GM23248 (cell line): ENCODE measurements at places on chromosomes 7 and 10. TPM values are rescaled to one million over a fixed set of nuclear protein-coding genes. Genes with fewer than 3 reads are reported as not detected.

DNA sequence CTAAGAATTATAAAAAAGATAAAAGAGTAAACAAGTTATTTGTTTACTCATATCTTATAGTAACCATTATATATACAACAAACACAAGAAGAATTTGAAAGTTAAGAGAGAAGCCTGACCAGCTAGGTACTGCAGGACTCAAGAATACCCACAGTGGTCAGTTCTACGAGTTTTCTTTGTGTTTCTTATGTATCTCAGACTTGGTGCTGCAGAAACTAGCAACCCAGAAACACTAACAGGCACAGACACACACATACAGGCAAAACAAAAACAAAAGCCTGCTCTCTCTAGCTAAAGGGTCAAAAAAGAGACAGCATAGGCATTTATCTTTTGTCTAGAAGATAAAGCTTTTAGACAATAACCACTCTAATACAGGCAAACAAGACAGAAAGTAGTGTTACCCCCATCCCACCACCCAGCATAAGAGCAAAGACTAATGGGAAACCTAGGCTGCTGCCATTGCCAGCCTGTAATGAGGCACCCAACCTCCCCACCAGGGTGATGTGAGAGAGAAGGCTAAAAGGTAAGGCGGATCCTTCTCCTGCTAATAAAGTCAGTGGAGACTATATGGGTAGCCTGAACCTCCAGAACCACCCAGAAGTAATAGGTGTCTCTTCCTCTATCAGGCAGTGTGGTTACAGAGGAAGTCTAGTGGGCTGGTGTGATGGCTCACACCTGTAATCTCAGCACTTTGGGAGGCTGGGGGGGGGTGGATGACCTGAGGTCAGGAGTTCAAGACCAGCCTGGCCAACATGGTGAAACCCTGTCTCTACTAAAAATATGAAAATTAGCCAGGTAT lies 113.9 kb downstream of the DNAJC1 start:
- H3K4me1 ChIP-seq, result no peaks in the 10 kb centered on the region
- H3K27ac ChIP-seq, result no peak overlapping the region
- no peak overlapping the region for H3K4me3 ChIP-seq
- H3K36me3 ChIP-seq, result no peaks in the 10 kb centered on the region; the same call in 1 of the 2 replicates
- no peaks in the 10 kb centered on the region for H3K27me3 ChIP-seq

ASB15 gene
- not detected in 2 replicates for total RNA-seq

DNA sequence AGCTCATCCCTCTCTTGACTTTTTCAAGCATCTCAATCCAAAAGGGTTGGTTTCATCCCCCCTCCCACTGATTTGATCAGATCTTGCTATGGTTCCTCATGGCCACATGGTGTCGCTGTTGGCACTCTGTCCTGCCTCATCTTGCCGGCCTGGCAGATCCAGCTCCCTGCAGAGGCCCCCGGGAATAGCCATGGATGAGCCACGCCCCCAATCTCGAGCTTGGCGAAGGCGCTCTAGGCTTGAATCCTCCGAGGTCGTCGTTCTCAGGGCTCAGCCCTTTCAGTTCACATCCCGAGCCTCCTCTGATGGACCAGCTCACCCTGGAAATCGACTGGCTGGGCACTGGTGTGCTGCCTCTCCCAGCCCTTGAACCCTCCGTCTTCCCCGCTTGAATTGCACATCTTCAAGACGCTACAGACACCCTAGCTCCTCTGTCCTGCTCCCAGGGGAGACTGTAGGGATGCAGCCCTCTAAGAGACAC lies 628.7 kb downstream of the TYW1 start:
- H3K4me1 ChIP-seq, result no peaks in the 10 kb centered on the region
- DNase-seq, result peak; percentile 80
- H3K27me3 ChIP-seq, result no peaks in the 10 kb centered on the region
- no peak overlapping the region for H3K27ac ChIP-seq
- no peaks in the 10 kb centered on the region for H3K36me3 ChIP-seq
- peak overlapping the region; percentile 59 for H3K4me3 ChIP-seq

GRCh38 chr10:45034301-45034700 lies 33.6 kb downstream of the ZNF22 start:
- no peak for DNase-seq
- H3K4me1 ChIP-seq, result no peaks in the 10 kb centered on the region
- H3K27me3 ChIP-seq, result no peaks in the 10 kb centered on the region
- no peak overlapping the region for H3K4me3 ChIP-seq
- H3K36me3 ChIP-seq, result no peaks in the 10 kb centered on the region

DNA sequence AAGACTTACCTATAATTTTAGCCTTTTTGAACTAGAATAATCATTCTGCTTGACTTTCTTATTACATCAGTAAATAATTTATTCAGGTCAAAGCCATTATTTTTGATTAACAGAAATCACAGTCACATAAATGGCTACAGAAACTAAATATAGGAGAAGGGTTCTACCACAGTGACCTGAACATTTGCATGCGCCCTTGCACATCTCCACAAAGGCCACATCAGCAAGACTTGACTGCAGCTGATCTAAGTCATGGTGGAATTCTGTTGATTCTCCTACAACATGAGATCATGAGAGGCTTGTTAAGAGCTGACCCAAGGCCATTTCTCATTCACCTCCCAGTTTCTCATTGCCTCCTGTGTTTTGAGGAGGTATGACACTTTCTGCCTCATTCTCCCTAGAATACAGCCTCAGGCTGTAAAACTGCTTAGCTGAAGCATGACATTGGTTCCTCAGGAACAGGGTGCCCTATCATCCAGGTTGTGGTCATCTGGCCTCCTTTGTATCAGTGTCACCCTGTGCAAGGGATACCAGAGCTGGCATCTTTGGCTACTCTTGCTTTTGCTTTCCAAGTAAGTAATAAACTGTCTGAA lies 6.7 kb upstream of the IMMP2L start:
- no peaks in the 10 kb centered on the region for H3K4me1 ChIP-seq
- no peaks in the 10 kb centered on the region for H3K27me3 ChIP-seq
- H3K27ac ChIP-seq, result no peak overlapping the region
- no peaks in the 10 kb centered on the region for H3K36me3 ChIP-seq
- H3K4me3 ChIP-seq, result no peak overlapping the region

DNA sequence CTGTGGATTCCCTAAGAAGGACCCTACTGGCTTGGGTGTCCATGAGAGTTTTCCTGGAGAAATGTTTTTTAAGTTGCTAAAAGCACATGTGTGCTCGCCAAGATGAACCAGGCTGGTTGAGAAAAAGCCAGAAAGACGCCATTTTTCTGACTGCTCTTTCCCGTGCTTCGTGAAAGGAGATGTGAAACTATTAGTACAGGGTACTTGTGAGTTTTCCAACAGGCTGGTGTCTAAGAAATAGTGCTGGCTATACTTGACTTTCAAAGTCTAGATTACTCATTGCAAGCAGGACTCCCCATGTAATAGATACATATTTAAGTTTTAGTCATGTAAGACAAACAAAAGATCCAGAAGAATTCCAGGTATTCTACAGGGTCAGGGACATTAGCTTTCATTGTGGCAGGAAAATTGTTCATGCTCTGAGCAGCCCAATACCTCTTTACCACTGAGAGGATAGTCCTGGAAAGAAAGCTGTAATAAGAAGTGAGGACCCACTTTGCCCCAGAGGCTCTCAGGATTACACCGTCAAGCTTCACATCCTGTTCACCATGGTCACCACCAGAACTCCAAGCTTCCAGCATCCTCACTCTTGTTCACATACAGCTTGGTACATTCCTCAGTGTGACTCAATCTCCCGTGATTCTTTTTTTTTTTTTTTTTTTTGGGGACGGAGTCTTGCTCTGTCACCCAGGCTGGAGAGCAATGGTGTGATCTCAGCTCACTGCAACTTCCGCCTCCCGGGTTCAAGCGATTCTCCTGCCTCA lies 43.8 kb upstream of the ICA1 start:
- H3K36me3 ChIP-seq, result no peaks in the 10 kb centered on the region
- no peak overlapping the region for H3K4me3 ChIP-seq
- no peaks in the 10 kb centered on the region for H3K4me1 ChIP-seq
- no peak for DNase-seq
- H3K27me3 ChIP-seq, result no peaks in the 10 kb centered on the region

- no peak overlapping the region for H3K4me3 ChIP-seq
- no peak overlapping the region for H3K27ac ChIP-seq
- no peak for DNase-seq
- no peaks in the 10 kb centered on the region for H3K4me1 ChIP-seq
- H3K36me3 ChIP-seq, result no peaks in the 10 kb centered on the region
Observed at GRCh38 chr10:44781131-44781530, 130.0 kb upstream of the TMEM72 start.

GRCh38 chr7:7653593-7654187 lies 13.1 kb downstream of the UMAD1 start:
- no peaks in the 10 kb centered on the region for H3K36me3 ChIP-seq
- no peak overlapping the region for H3K4me3 ChIP-seq
- H3K4me1 ChIP-seq, result no peaks in the 10 kb centered on the region
- DNase-seq, result peak; percentile 23
- no peaks in the 10 kb centered on the region for H3K27me3 ChIP-seq

GRCh38 chr7:80207501-80207900 lies 72.9 kb downstream of the GNAI1 start:
- no peak overlapping the region for H3K27ac ChIP-seq
- no peak overlapping the region for H3K4me3 ChIP-seq
- peaks cover 10% of the 10 kb centered on the region; the same call in 1 of the 2 replicates for H3K36me3 ChIP-seq

DNA sequence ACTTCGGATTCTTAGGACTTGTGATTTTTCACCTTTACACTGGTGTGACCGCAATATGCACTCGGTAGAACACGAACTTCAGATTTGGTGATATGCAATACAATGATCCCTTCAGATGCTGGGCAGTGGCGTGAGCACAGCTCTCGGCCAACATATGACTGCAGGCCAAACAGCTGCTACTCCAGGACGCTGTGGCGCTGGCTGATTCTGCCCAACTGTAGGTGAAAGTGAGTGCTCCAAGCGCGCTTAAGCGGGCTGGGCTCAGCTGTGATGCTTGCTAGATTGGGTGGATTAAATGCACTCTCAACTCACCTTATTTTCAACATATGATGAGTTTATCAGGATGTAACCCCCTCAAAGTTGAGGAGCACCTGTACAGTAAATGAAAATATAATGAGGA lies 137.6 kb upstream of the RET start:
- H3K27ac ChIP-seq, result no peak overlapping the region
- no peak overlapping the region for H3K4me3 ChIP-seq
- DNase-seq, result no peak
- peaks cover 10% of the 10 kb centered on the region for H3K27me3 ChIP-seq
- no peaks in the 10 kb centered on the region for H3K4me1 ChIP-seq
- no peaks in the 10 kb centered on the region for H3K36me3 ChIP-seq

- no peaks in the 10 kb centered on the region for H3K27me3 ChIP-seq
- H3K36me3 ChIP-seq, result no peaks in the 10 kb centered on the region
- peak; percentile 88 for DNase-seq
Observed at GRCh38 chr10:82826132-82826531, 951.1 kb downstream of the NRG3 start.

DNA sequence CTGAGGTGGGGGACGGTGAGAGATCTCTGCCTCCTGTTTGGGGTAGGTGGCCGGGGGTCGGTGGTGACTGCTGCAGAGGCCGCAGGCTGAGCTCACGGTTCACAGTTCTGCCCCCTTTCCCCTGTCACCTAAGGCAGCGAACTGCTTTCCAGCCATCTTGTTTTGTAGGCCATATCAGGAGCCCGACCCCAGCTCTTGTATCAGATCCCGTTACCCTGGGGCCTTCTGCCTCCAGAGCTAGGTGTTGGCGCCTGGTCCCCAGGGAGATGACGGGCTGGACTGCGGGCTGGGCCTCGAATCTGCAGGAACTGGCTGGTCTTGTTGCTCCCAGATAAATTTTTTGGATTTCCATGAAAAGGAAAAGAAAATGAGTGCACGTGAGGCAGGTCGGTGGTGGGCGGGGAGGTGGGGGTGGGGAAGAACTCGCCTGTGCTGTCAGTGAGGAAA lies 183.0 kb downstream of the DNAJB6 start:
- no peak for DNase-seq
- no peaks in the 10 kb centered on the region for H3K36me3 ChIP-seq
- H3K4me3 ChIP-seq, result no peak overlapping the region
- no peak overlapping the region for H3K27ac ChIP-seq

DNA sequence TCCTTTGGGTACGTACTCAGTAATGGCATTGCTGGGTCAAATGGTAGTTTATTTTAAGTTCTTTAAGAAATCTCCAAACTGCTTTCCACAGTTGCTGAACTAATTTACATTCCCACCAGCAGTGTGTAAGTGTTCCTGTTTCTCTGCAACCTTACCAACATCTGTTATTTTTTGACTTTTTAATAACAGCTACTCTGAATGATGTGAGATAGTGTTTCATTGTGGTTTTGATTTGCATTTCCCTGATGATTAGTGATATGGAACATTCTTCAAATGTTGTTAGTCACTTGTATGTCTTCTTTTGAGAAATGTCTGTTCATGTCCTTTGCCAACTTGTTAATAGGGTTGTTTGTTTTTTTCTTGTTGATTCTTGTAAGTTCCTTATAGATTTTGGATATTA lies 558.9 kb downstream of the SH2D4B start:
- H3K4me1 ChIP-seq, result no peaks in the 10 kb centered on the region
- no peak overlapping the region for H3K27ac ChIP-seq
- no peaks in the 10 kb centered on the region for H3K27me3 ChIP-seq
- H3K36me3 ChIP-seq, result no peaks in the 10 kb centered on the region

GRCh38 chr7:117264716-117265115 lies 58.1 kb downstream of the WNT2 start:
- no peak overlapping the region for H3K4me3 ChIP-seq
- H3K27me3 ChIP-seq, result no peaks in the 10 kb centered on the region
- no peaks in the 10 kb centered on the region for H3K36me3 ChIP-seq
- no peak overlapping the region for H3K27ac ChIP-seq
- peaks cover 16% of the 10 kb centered on the region for H3K4me1 ChIP-seq

GRCh38 chr10:114359041-114359952 lies 45.0 kb downstream of the AFAP1L2 start:
- H3K4me1 ChIP-seq, result no peaks in the 10 kb centered on the region
- H3K27ac ChIP-seq, result no peak overlapping the region
- peaks cover 6% of the 10 kb centered on the region; the same call in 1 of the 2 replicates for H3K27me3 ChIP-seq
- DNase-seq, result no peak
- no peaks in the 10 kb centered on the region for H3K36me3 ChIP-seq

- no peaks in the 10 kb centered on the region for H3K4me1 ChIP-seq
- no peak overlapping the region for H3K27ac ChIP-seq
- H3K4me3 ChIP-seq, result no peak overlapping the region
- no peaks in the 10 kb centered on the region for H3K36me3 ChIP-seq
Observed at GRCh38 chr10:1674501-1674900, 62.8 kb downstream of the ADARB2 start.

GRCh38 chr10:124992462-124993344 lies 50.8 kb downstream of the ZRANB1 start:
- H3K36me3 ChIP-seq, result peaks cover 33% of the 10 kb centered on the region
- DNase-seq, result peak; percentile 80
- H3K4me3 ChIP-seq, result no peak overlapping the region
- no peaks in the 10 kb centered on the region for H3K27me3 ChIP-seq

GRCh38 chr7:99694201-99694911 lies 14.6 kb upstream of the CYP3A5 start:
- H3K4me3 ChIP-seq, result no peak overlapping the region
- H3K4me1 ChIP-seq, result no peaks in the 10 kb centered on the region
- no peaks in the 10 kb centered on the region for H3K36me3 ChIP-seq
- peaks cover 4% of the 10 kb centered on the region for H3K27me3 ChIP-seq

ZSWIM8 gene
- 44.4 and 61.5 TPM in 2 replicates for total RNA-seq

- no peak overlapping the region for H3K4me3 ChIP-seq
- H3K4me1 ChIP-seq, result peaks cover 6% of the 10 kb centered on the region
- DNase-seq, result no peak
- H3K36me3 ChIP-seq, result peaks cover 8% of the 10 kb centered on the region; the same call in 1 of the 2 replicates
- no peak overlapping the region for H3K27ac ChIP-seq
Observed at GRCh38 chr7:151068069-151068773, 8.8 kb downstream of the SLC4A2 start.

IPMK gene
- 6.6 and 7.0 TPM in 2 replicates for total RNA-seq
